GM19239 (cell line): ENCODE measurements at places on chromosomes 11 and 22.

DNA sequence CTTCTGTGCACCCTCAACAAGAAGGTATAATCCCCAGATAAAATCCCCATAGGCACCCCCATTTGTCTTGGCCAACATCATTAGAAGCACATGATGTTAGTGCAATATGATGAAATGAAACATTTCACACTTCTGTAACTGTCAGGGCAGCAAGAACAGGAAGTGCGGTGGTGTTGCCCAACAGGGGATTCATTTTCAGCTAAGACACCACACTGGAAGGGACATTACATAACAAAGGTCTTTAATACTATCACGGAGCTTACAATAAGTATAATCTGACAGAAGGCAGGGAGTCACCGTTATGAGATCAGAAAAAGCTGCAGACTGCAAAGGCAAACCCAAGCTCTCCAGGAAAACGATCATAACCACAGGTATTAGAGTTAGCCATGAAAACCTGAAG lies 2.0 kb downstream of the OR52W1 start:
- DNase-seq = no peak

GRCh38 chr22:50318698-50319411 lies 8.0 kb downstream of the DENND6B start:
- DNase-seq = no peak

DNA sequence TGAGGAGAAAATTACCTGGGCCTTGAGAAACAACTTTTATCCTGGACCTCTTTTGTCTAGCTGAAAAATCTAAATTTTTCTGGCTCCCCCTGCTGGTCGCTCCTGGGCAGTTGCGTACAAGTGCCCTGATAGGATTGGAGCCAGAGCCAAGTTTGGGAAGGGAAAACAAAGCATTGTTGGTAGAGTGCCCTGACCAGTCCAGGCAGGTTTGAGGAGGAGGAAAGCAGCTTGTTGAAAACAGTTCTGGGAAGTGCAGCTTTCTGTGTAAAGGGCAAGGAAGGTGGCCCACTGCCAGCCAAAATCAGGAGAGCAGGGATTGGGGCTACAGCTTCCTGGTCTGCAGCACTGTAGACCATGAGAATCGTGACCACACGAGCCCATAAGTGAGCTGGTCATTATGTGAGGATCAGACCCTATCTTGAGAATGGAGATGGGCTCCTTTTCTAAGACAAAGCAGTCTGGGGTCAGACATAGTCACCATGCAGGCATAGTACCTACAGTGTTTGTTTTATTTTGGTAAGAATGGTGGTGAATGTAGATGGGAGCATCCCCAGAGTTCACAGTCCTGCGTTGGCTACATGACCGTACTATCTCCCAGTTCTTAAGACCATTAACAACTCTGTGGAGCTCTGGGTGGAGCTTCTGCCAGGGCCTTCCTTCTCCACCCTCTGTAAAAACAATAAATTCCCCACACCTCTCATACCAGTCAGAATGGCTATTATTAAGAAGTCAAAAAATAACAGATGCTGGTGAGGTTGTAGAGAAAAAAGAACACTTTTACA lies 21.3 kb upstream of the PIK3IP1 start:
- peak; percentile 41 for DNase-seq

DNA sequence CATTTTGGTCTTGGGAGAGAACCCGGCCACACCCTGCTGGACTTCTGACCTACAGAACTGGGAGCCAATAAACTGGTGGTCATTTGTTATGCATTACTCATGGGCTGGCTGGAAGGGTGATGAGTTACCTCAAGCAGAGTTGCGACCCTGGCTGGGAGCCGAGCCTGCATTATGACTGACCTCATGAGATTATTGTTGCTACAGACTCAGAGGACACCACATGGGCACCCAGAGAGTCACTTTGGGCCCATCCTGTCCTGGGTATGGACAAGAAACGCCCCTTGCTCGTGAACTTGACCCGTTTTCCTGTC lies 531.7 kb downstream of the TBC1D22A start:
- DNase-seq = no peak

DNA sequence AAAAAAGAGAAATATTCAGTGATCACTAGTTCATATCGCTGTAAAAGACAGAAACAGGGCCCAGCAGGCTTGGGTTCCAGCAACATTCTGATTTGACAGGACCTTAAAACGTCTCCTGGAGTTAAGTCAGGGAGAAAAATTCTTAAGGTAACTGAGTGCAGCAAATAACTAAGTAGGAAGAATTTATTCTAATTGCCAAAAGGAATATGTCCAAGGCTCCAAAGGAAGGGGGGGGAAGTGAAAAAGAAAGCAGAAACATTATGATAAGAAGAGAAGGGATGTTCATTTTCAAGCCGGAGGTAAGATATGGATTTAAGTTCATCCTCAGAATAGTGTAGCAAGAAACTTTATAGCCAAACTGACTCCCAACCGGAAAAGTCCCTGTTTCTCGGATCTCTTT lies 90.4 kb downstream of the WT1 start:
- no peak for DNase-seq

DNA sequence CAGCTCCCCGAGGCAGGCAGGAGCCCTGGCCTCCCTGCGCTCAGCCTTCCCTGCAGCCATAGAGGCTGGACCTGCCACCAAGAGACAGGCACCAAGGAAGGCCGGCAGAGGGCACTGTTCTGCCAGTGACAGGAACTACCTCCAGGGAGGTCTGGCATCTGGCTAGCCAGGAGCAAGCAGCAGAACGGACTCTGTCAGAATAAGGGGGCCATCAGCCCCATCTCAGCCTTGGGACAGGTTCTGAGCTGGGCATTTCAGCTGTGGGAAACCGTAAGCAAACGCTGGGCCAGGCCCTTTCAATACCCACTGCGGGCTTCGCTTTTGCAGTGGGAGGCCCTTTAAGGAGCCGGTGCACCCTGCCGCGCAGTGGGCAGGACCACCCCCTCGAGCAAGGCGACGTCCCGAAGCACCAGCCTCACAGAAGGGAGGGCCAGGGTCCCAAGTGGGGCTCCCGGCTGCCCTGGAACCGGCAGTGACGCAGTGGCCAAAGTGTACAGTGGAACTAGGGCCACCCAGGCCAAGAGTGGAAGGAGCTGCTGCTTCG lies 18.2 kb downstream of the IFT27 start:
- DNase-seq = peak; percentile 79

DNA sequence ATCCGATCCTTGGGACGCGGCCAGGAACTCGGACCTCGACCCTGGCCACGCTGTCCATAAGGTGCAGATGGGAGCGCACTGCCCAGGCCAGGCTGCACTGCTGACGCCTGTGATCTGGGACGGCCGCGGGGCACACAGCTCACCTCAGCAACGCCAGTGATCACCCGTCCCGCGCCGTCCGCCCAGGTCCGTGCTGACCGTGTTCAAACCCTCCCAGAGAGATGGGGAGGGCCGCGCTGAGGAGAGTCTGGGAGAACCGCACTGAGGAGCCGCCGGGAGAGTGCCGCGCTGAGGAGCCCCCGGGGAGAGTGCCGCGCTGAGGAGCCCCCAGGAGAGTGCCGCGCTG lies 636 bp downstream of the KCNQ1OT1 start:
- DNase-seq = no peak

DNA sequence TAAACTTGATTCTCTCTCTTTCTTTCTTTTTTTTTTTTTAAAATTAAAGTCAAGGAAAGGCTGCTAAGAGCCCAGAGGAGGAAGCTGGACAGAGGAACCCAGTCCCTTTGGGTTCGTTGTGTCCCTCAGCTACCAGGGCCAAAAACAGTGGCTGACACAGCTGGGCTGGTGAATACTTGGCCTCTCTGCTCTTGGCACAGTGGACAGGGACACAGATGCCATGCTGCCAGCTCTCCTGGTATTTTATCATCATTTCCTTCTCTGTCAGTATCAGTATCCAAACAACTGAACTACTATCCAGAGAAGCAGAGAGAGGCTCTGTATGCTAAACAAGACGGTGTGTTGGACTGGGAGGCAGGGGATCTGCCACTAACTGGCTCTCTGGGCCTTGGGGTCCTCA lies 123.7 kb upstream of the CCDC90B start:
- DNase-seq = no peak

DNA sequence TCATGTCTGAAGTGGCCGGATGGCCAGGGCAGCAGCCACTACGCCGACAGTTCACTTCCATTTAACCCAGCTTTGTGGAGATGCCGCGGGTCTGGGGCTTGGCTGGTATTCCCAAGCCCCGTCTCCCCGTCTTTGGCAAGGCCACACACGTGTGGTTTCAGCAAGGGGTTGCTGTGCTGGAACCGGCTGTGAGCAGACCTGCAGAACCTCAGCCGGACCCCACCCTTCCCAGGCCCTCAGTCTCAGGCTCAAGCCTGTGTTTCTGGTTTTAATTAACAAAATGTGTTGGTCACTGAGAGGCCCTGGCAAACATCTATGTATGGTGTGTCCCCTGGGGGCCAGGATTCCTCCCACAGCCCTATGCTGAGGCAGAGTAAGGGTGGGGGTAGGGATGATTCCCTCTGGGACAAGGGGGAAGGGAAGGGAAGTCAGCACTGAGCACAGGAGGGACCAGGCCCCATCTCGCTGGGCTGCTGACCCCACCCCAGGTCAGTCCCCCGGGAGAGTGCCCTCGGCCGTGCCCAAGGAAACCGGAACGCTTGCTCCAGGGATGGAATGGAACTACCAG lies 9.3 kb downstream of the OSBPL5 start:
- DNase-seq = no peak

GRCh38 chr11:16040151-16040550 lies 316.2 kb downstream of the SOX6 start:
- no peak for DNase-seq

DNA sequence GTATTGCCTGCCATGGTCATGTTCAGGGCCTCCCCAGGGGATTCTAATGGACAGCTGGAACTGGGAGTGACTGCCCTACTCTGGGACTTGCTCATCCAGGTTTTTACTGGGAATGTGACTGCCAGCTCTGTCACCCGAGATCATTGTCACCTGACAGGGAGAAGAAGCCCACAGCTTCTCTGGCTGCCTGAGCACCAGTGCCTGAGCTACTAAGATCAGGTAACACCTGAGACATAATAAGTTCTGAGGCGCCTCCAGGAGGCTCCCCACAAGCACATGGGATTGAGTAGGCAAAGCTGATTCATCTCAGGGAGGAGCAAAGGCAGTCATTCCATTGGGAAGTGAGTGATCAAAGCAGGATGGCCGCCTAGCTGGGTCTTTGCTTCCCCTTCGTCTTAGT lies 84.2 kb upstream of the GALNT18 start:
- no peak for DNase-seq

GRCh38 chr11:82989628-82990404 lies 81.9 kb downstream of the RAB30 start:
- DNase-seq = no peak

GRCh38 chr11:108929241-108929640 lies 264.4 kb downstream of the DDX10 start:
- DNase-seq = no peak
